ENCODE measurements at places on chromosomes 2 and 18.

GRCh38 chr2:106816974-106817373 lies 69.0 kb downstream of the ST6GAL2 start:
- DNase-seq: no peak

DNA sequence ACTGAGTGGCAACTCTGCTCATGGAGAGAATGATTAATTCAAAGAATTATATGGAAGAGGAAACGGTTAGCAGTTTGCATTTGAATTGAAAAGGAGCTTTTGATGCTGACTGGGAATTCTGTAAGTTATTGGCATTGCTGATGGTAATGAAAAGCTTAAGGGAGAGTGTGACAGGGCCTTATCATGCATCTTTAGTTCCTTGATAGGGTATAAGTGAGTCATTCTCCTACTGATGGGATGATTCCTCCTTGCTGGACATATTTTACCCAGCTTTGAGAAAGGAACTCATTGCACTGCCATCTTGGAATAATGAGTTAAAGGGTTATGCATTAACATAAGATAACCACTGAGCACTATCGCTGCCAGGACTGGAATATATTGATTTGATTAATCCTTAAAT lies 740.7 kb downstream of the DCC start:
- no peak for DNase-seq

DNA sequence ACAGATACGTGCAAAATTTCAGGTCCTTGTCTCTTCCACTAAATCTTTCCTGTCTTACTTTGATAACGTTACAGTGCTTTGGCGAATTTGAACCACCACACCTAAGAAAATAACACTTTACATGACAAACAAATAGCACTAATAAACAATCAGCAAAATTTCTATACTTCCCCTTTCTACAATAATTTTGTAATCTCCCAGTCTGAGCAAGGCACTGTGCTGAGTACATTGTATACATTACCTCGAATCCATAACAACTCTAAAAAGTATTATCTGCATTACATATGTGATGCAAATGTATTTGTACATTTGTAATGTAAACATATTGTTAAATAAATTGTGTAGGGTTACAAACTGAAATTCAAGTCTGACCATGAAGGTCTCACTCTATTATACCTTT lies 49.9 kb downstream of the RTN4 start:
- DNase-seq: no peak

GRCh38 chr2:202237787-202238233 lies 587 bp downstream of the SUMO1 start:
- no peak for DNase-seq

DNA sequence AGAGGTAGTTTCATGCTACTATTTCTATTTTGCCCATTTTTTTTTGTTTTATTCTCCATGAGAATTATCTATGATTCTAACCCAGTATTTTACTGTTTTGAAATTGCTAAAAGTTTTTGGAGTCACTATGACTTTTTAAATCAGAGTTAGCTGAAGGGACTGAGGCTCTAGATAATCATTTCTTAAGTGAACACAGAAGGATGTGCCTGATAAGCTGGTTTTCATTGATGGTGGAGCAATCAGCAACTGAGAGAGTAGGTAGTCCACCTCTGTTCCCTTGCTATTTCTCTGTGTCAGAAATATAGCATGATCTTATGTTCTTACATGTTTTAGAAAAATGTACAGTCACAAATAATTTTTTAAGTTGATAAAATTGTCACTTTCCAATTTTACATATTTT lies 59.4 kb downstream of the CCDC138 start:
- no peak for DNase-seq

- DNase-seq: no peak
Measured at GRCh38 chr2:223641082-223641481, 38.9 kb upstream of the SCG2 start.

DNA sequence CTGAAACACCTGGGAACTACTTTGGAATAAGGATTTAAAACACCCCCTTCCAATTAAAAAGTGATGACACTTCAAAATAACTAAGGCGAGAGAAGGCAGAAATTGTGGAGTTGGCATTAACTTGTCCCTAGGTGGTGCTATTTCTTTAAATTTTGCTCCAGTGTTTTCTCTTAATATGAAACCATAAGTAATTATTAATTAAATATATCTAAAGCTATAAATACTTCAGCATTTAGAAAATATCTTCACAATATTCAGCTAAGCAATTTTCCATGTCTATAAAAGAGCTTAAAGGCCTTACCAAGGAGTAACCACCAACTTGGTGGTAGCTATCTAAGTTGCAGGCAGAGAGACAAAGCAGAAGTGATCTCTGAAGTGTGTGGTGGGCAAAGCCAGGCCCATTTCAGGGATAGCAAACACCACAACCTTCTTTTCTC lies 186.8 kb upstream of the PGAP1 start:
- DNase-seq: no peak
